ENCODE measurements at places on chromosomes 6 and 20. TPM values are rescaled to one million over a fixed set of nuclear protein-coding genes. Genes with fewer than 3 reads are reported as not detected.

KHDC1 gene
- total RNA-seq, result 3.9 TPM

TCP11 gene
- total RNA-seq, result not detected

DPPA5 gene
- total RNA-seq, result not detected

DDO gene
- total RNA-seq, result 0.08 TPM

COL20A1 gene
- 0.81 TPM for total RNA-seq

SNAI1 gene
- total RNA-seq, result 15.2 TPM

OR2B6 gene
- total RNA-seq, result 0.14 TPM

CBFA2T2 gene
- 6.0 TPM for total RNA-seq

SAMD5 gene
- 0.48 TPM for total RNA-seq

DEFB132 gene
- not detected for total RNA-seq

PXDC1 gene
- 18.4 TPM for total RNA-seq

GSTA2 gene
- not detected for total RNA-seq

DYNLT2 gene
- 0.44 TPM for total RNA-seq

MEI4 gene
- not detected for total RNA-seq

GSTA5 gene
- total RNA-seq, result not detected

HLA-DQA1 gene
- total RNA-seq, result not detected

LAMA4 gene
- 1.4 TPM for total RNA-seq

CDYL gene
- 21.9 TPM for total RNA-seq

SLC22A23 gene
- total RNA-seq, result 10.7 TPM

ETV7 gene
- total RNA-seq, result not detected

LY6G6C gene
- not detected for total RNA-seq

SLC17A2 gene
- total RNA-seq, result not detected

FERMT1 gene
- 13.4 TPM for total RNA-seq

LEMD2 gene
- total RNA-seq, result 40.1 TPM

NCOA3 gene
- total RNA-seq, result 42.9 TPM

LCA5 gene
- total RNA-seq, result 0.84 TPM

NKX2-4 gene
- total RNA-seq, result not detected

HTR1E gene
- not detected for total RNA-seq

ESR1 gene
- total RNA-seq, result 0.02 TPM

TRIM38 gene
- total RNA-seq, result 2.0 TPM

VSX1 gene
- 0.43 TPM for total RNA-seq

SLC24A3 gene
- total RNA-seq, result not detected

HNF4A gene
- 15.4 TPM for total RNA-seq

DUSP15 gene
- total RNA-seq, result 1.6 TPM

DOP1A gene
- 3.5 TPM for total RNA-seq

CNKSR3 gene
- 6.9 TPM for total RNA-seq

CPNE5 gene
- not detected for total RNA-seq

Data from A549 treated with GW870086 at 1 μM for 4 hours (cell line).